NCI-H2081 (cell line): ENCODE measurements at places on chromosomes 6 and 20.

GRCh38 chr6:43175676-43176422 lies 4.8 kb downstream of the SRF start:
- no peak for DNase-seq

DNA sequence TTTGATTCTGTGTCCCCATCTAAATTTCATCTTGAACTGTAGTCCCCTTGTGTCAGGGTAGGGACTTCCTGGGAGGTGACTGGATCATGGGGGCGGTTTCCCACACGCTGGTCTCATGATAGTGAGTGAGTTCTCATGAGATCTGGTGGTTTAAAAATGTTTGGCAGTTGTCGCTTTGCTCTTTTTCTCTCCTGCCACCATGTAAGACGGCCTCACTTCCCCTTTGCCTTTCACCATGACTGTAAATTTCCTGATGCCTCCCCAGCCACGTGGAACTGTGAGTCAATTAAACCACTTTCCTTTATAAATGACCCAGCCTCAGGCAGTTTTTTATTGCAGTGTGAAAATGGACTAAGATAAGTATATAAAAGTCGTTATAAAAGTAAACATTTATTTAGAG lies 80.5 kb upstream of the SGK1 start:
- no peak for DNase-seq

DNA sequence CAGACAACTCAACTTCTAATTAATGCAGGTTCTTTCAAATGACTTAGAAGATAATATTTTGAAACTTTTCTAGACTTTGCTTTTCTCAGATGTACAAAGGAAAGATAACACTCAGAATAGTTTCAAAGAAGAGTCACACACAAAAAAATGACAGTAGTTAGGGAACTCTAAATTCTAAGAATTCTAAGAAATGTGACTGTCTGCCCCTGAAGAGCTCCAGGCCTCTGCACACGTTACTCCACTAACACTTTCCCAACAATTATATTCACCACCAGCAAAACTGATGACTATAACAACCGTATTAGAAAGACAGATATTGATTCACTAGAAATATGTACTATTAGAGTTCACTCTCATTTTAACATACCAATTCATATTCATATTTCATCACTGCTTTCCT lies 133.3 kb upstream of the SMLR1 start:
- no peak for DNase-seq

- no peak for DNase-seq
Measured at GRCh38 chr6:16602035-16602434, 159.2 kb downstream of the ATXN1 start.

DNA sequence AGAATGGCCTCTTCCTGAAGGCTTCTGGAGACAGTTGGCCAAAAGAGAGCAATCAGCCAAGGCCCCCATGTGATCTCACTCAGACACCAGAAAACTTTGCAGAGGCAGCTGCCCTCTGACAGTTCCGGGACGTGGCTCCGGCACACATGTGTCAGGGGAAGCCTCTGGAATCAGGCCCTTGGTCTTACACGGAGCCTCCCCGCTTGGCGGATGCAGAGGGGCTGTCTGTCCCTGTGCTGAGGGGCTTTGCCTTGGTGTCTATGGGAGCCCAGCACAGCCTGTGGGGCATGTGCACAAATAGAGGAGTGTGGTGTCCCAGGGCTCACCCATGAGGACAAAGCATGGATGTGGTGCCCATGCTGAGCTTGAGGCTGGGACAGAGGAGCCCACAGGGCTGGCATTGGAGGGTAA lies 13.8 kb downstream of the SIGLEC1 start:
- no peak for DNase-seq

- no peak for DNase-seq
Measured at GRCh38 chr20:59613861-59614260, 9.5 kb downstream of the PHACTR3 start.

- DNase-seq, result no peak
Measured at GRCh38 chr6:44257753-44258324, 511 bp upstream of the SLC35B2 start.

- DNase-seq, result no peak
Measured at GRCh38 chr20:3247638-3248037, 8.6 kb upstream of the SLC4A11 start.
